ENCODE measurements at places on chromosomes 2 and 18.

DNA sequence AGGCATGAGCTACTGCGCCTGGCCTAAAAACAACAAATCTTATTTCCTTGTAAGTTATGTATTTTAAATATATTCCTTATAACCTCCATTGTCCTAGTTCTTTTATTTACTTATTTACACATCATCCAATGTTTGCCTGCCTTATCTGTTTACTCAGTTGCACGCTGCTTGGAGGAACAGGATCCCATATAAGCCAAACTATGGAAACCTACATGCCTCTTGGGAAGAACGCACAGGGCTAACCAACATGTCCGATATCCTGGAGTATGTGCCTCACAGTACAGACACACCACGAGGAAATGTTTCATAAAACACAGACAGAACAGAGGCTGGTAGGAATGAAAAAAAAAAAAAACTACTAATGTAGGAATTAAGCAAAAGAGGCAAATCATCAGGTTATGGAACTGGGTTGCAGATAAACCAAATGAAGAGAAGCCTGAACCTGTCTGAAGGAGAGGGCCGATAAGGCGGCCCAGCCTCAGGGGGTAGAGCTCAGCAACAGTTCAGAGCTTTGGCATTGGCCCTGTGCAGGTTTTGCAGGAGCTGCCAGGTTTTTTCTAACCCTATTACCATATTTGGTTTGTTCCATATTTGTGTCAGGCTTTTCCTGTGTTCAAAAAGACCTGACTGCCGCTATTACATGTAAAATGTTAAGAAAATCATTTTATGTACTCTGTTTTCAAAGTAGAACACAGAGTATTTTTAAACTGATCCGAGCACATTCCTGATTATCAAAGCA, 19.9 kb upstream of the SP3 start:
- no peak for DNase-seq

DNA sequence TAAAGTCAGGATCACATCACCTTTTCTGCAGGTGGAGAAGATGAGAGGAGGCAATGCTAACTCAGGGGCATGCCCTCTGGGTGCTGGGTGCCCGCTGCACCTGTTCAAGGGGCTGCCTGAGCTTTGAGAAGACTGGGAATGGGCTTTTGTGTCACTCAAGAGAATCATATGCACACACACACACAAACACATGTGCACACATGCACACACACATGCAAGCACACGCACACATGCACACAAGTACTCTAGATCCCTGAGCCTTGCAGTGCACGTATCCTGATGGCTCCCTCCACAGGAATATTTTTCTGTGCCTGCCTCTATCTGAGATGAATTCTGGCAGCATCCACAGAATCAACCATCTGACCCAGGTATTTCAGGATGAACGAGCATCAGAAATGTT, 110.0 kb upstream of the TEX51 start:
- no peak for DNase-seq

- DNase-seq, result no peak
These were observed 52.7 kb downstream of the ATP9B start for GRCh38 chr18:79121746-79122474.

- DNase-seq, result no peak
These were observed 44.9 kb upstream of the BAZ2B start for GRCh38 chr2:159661286-159661685.

DNA sequence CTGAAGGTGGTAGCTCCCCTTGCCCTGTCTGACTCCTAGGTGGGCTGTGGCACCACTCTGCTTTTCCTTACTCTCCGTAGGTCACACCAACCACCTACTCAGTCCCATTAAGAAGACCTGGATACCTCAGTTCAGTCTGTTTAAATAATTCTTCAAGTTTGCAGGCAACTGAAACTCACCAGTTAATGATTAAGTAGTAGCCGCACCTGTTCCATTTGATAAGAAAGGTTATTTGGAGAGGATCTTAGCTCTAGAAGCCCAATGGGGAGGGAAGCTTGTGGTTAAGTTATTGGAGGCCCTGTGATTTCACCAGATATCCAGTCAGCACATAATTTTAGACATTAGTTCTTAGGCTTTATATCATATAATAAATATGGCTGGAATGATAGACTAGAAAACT, 1193.0 kb downstream of the DPP10 start:
- no peak for DNase-seq

DNA sequence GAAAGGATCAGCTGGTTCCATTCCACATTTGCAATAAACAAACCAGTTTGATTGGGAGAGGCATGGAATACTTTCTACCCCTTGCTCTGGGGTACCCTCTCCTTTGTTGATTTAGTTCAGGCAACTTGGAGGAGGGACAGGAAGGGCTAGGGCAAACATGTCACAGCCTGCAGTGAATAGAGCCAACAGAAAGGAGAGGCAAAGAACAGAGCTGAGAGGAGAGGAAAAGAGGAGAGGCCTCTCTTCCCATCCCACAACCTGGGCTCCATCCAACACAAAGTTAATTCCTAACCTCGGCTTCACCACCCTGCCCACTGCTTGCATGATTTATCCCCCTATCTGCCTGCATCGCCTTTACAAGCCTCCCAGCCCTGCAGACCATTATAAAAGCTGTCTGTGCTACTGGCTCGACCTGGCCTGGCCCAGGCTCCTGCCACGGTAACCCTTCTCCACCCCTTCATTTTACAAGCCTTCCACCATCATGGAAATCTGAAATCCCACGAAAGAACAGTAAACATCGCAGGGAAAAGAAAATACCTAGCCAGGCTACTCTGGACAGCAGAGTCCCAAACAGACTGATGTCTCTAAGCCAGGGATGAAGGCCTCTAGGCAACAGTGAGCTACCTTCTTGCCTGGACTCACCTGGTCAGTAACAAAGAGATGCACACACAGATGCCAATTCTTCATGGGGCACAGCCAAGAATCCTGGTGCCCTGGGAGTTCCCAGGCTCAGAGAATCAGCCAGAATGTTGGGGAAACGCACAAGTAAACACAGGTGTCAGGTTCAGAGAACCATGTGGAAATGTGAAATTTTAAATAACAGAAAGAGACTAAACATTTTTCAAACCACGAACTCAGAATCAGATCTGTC, 43.6 kb downstream of the NHEJ1 start:
- DNase-seq, result no peak

DNA sequence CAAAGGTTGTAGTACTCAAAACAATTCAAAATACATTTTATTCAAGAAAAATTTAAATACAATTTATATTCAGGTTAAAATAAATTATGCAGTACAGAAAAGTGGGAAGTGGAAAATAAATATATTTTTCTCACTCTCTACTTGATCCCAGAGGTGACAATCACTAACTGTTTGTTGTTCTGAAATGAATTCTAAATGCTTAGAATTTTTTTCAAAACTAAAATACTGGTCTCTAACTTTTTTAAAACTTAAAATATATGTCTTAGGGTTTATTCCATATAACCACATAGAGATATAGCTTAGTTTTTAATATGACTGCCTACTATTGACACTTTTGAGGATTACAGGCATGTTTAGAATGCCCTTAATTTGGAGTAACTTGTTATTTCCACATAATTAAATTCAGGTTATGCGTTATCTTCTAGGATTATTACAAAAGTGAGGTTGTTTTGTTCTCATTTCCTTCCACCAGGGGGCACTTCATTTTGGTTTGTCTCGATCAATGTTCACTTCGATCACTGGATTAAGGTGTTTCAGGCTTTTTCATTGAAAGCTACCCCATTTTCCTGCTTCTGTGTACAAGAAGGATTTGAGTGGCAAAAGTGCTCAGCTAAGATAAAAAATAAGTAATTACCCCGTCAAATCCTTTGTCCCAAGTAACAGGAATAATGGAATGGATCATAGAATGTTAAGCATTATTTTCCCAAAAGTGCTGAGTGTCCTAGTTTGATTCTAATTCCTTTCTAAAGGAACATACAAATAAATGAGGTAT, 27.1 kb upstream of the TFPI start:
- DNase-seq, result peak; percentile 3

- no peak for DNase-seq
These were observed 67.7 kb upstream of the ARHGAP28 start for GRCh38 chr18:6661692-6662415.

DNA sequence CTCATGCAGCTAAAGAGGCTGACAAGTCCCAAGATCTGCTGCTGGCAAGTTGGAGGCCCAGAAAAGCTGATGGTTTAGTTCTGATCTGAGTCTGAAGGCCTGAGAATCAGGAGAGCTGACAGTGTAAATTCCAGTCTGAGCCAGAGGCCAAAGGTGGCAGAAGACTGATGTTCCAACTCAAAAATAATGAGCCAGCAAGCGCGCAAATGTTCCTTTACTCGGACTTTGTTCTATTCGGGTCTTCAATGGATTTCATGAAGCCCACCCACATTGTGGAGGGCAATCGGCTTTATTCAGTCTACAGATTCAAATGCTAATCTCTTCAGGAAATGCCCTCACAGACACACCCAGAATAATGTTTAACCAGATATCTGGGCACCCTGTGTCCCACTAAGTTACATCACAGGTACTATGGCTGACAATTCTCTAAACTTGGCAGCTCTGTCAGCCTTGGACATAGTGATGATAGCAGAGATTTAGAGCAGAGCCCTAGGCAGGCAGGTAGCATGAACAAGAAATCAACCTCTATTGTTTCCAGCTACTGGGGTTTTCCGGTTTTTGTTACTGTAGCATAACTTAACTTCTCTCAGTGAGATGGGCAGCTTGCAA, 318.5 kb downstream of the HRH4 start:
- DNase-seq, result no peak

DNA sequence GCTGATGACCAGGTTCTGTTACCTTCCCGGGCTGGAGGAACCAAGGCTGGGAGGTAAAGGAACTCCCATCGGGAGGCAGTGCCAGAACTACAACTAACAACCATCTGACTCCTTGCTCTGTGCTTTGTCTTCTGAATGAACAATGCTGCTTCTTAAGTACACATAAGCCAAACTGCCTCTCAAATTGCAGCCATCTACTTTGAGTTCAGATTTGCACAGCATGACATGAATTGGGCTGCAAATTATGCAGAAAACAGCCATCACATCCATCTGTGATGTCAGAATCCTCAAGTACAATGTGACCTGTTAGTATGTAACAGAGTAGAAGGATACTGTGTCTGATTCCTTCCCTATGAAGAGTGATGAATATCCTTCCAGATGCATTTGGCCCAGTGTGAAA, 290.6 kb downstream of the ZNF521 start:
- DNase-seq, result no peak

DNA sequence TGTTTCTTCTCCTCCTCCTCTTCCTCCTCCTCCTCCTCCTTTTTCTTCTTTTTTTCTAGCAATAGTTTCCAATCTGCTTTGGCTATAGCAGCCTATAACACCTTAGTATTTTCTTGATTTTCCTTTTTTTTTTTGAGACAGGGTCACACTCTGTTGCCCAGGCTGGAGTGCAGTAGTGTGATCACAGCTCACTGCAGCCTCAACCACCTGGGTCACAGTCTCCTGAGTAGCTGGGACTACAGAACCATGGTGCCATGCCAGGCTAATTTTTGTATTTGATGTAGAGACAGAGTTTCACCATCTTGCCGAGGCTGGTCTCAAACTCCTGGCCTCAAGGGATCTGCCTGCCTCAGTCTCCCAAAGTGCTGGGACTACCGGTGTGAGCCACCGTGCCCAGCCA, 10.7 kb upstream of the THNSL2 start:
- DNase-seq, result no peak

GRCh38 chr2:27572439-27572838, 10.4 kb upstream of the ZNF512 start:
- no peak for DNase-seq

GRCh38 chr18:70296289-70296688, 7.4 kb downstream of the SOCS6 start:
- DNase-seq, result no peak

Data from stimulated activated CD4-positive, alpha-beta T cell treated with anti-CD3 and anti-CD28 coated beads, Interleukin-2, amount 100 ng/mL, for 24 hours (primary cell).